ENCODE measurements at places on chromosomes 12 and 14. TPM values are rescaled to one million over a fixed set of nuclear protein-coding genes. Genes with fewer than 3 reads are reported as not detected.

The SIX6 gene
- total RNA-seq = not detected

The IFNG-AS1 gene
- total RNA-seq = not detected

DNA sequence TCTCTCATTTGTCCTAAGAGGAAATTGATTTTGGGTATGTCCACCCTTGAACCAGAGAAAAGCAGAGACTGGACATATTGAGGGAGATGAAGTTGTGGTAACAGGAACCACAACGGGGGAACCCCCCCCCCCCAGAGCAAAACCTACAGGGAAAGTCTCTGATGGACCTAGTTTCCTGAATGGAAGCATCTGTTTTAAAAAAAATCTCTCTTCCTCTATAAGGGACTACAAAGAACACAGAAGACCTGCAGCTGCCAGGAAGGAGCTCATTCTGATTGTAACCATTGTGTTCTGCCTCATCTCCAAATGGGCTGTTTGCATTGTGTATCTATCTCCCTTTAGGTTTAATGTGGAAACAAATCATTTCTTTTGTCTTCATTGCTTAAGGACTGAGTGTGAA lies 13.4 kb downstream of the C1S start:
- no peaks in the 10 kb centered on the region for H3K4me1 ChIP-seq
- H3K27me3 ChIP-seq = no peaks in the 10 kb centered on the region
- peaks cover 18% of the 10 kb centered on the region for H3K36me3 ChIP-seq
- no peak overlapping the region for H3K27ac ChIP-seq

GRCh38 chr12:52526511-52526951 lies 6.3 kb upstream of the KRT5 start:
- H3K4me1 ChIP-seq = no peaks in the 10 kb centered on the region
- no peaks in the 10 kb centered on the region for H3K27me3 ChIP-seq
- H3K36me3 ChIP-seq = no peaks in the 10 kb centered on the region
- H3K27ac ChIP-seq = no peak overlapping the region

DNA sequence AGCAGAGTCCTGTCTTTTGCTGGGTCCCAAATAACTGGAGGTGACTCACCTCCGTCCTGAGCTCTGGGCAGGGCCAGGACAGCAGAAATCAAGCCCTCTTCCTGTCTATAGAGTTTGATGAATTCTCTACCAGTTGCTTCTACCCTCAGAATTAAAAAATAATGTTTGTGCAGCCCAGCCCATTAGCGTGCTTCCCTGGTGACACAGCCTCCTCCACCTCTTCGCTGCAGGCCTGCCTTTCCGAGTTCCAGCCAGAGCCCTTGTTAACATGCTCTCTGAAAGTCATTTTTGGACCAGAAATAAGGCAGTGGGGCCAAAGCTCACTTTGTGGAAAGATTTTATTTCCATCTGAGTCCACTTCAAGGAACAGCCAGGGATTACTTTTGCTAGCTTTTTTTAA lies 94.0 kb downstream of the TBX5 start:
- no peaks in the 10 kb centered on the region for H3K4me1 ChIP-seq
- no peak overlapping the region for H3K27ac ChIP-seq
- no peaks in the 10 kb centered on the region for H3K36me3 ChIP-seq
- no peaks in the 10 kb centered on the region for H3K27me3 ChIP-seq
- DNase-seq = no peak

DNA sequence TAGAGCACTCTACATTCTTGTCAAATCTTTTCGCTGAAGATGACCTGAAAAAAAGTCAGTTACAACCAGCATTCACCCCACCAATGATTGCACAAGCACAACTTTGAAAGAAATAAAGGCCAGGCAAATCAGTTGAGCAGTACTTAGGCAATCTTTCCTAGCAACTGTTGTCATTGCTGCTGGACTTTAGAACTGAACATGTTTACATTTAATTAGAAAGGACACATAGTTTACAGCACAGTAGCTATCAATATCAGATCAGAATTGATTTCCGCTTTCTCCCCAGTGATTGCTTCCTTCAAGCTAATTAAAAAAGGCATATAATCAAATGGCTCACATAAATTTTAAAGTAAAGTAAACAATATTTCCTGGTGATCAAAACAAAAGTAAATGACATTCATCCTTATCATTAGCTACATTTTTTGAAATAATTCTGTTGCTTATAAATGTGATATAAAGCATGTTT lies 128.4 kb downstream of the FOXA1 start:
- H3K4me3 ChIP-seq = no peak overlapping the region
- no peaks in the 10 kb centered on the region for H3K27me3 ChIP-seq
- no peak overlapping the region for H3K27ac ChIP-seq
- H3K36me3 ChIP-seq = no peaks in the 10 kb centered on the region

DNA sequence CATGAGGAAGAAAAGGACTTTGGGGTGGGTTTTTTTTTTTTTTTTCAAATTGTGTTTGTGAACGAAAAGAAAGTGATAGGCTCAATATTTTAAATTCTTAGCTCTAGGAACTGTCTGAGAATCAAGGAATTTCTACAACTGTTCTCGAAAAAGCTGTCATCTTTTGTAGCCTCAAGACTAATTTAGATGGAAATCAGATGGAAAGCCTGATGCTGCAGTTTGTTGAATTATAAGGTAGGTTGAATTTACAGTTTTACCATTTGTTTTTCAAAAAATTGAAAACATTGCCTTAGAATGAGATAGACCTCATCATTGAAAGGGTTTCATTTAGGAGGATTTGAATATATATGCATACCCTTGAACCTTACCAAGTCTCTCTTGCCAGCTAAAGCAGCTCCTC lies 109.3 kb upstream of the TRHDE start:
- no peak overlapping the region for H3K4me3 ChIP-seq
- no peaks in the 10 kb centered on the region for H3K4me1 ChIP-seq
- no peaks in the 10 kb centered on the region for H3K27me3 ChIP-seq
- H3K27ac ChIP-seq = no peak overlapping the region
- DNase-seq = no peak
- no peaks in the 10 kb centered on the region for H3K36me3 ChIP-seq

DNA sequence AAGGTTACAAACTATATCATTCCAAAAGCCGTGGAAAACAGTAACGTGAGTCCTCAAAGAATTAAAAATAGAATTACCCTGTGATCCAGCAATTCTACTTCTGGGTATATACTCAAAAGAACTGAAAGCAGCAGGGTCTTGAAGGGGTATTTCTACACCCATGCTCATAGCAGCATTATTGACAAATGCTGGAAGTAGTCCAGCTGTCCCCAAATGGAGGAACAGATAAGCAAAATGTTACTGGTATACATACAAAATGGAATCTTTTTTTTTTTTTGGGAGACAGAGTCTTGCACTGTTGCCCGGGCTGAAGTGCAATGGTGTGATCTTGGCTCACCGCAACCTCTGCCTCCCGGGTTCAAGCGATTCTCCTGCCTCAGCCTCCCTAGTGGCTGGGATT lies 32.9 kb downstream of the ADIPOR2 start:
- peaks cover 17% of the 10 kb centered on the region for H3K4me1 ChIP-seq
- no peak for DNase-seq
- no peak overlapping the region for H3K4me3 ChIP-seq
- peaks cover 7% of the 10 kb centered on the region for H3K36me3 ChIP-seq
- no peaks in the 10 kb centered on the region for H3K27me3 ChIP-seq

DNA sequence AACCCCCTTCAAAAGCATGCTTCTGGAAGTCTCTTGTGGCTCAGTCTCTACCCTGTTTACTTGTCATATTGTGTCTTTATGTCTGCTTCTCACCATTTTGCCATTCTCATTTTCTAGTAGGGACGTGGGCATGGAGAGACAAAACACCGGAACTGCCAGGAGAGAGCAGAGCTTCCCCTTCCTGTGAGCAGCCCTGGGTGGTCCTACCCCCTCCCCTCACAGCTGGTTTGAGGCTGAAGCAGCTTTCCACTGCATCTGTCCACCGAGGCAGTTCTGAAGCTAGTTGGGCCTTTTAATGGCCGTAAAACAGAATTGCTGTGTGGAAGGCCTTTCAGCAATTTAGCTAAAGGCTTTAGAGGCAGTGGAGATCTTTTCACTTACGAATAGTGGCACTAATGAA lies 77.0 kb downstream of the PELI2 start:
- H3K4me3 ChIP-seq = no peak overlapping the region
- H3K27me3 ChIP-seq = no peaks in the 10 kb centered on the region
- H3K27ac ChIP-seq = no peak overlapping the region
- H3K4me1 ChIP-seq = peaks cover 38% of the 10 kb centered on the region
- no peaks in the 10 kb centered on the region for H3K36me3 ChIP-seq
